ENCODE measurements at places on chromosomes 7 and 10.

- DNase-seq, result no peak
Measured at GRCh38 chr10:94208315-94208714, 154.4 kb downstream of the NOC3L start.

GRCh38 chr10:79147306-79147705 lies 78.5 kb downstream of the ZMIZ1 start:
- DNase-seq, result no peak

DNA sequence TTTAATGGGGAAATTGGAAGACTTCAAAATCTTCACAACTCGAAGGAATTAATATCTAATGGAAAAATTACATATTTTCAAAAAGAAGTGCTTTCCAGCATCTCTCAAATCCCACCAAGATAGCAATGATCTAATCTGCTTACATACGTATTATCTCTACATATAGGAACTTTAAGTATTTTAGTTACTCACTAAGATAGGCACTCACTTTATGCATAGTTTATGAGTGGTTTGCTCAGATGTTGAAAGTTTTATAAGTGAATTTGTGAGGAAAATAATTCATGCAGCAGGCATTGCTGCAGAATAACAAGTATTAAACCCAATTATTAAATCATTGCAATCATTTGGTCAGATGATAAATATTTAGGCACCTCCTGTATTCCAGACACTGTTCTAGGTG lies 2.3 kb upstream of the CYTH3 start:
- DNase-seq, result no peak

- DNase-seq, result no peak
Measured at GRCh38 chr7:114832906-114833595, 88.8 kb upstream of the MDFIC start.

DNA sequence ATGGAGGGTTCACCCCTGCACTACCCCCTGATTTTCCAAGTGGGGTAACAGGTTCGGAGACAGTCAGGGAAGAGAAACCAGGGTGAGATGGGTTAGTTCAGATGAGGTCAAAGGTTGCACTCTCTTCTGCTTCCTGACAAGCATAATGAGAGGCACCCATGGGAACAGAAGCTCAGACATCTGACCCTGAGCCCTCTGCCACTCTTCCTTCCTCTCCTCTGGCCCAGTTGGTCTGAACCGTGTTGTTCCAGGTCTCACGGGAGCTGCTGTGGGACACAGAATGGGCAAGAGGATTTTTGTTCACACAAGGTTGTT lies 38.4 kb downstream of the DNAJB12 start:
- DNase-seq, result no peak

DNA sequence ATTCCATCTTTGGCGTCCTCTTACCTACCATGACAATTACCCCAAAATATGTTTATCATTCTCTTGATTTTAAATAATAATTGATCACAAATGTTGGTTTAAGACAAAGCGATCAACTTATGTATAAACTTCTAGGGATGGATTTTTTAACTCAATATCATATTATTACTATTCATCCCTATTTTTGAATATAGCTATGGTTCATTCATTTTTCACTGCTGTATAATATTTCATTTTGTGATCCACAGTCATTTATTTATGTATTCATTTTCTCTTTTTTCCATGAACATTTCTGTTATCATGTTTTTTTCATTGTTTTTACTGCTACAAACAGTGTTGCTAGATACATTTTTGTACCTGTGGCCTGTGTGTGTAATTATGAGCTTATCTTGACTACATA lies 61.3 kb upstream of the MET start:
- no peak for DNase-seq

DNA sequence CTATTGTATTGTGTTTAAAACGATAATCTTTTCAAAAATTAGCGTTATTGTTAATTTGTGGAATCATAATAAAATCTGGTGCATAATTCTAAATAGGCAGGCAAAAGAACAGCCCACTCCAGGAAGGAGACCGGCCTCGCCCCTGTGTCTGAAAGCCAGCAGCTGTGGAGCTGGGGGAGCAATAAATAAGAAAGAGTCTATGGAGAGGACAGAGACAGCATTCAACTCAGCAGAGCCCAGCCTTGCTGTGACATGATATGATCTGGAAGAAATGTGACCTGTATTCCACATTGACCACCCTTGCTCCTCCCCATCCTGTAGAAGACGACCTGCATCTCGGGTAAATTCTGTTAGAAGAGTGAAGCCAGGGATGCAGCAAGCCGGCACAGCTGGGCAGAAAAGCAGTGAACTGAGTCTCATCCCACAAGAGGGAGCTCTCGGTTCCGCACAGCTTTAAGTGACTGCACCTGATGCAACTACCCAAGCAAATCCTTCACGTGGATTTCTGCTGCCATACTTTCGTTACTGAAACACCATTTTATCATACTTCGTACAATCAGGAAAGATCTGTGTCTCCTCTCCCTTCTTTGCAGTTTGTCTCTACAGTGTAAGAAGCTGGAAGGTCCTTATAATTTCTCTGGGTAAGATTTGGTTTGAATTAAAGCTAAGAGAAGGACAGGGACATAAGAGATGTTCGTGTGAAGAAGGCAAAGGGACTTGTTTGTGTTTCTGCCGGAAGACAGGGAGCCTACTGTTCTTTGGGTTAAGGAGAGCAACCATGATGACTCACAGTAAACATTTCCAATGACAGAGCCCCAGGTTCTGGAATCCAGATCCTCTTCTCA lies 427.1 kb downstream of the GPAM start:
- no peak for DNase-seq

GRCh38 chr7:5041047-5041446 lies 4.6 kb upstream of the RBAK start:
- DNase-seq, result no peak

DNA sequence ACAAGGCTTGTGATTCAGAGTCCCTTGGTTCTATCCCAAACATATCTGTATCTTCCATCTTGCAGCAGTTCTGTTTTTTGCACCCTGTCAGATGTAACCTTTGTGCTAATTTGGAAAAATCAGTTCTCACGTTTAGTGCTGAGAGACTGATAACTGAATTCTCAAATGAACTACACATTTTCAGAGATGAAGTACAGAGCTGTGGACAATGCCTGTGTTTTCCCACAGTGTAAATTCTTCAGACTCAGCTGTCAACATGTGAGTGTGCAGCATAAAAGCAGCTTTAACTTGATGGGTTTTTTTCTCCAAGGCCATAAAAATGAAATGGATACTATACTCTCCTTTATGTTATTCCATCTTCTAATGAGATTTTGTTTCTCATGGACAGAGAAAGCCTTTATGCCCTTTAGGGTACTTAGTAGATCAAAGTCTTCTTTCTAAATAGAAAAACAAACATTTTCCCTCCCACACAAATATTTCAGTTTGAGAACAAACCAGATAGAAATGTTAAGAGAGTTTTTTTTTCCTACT lies 150.9 kb downstream of the SEMA3A start:
- DNase-seq, result no peak

GRCh38 chr7:27185854-27186667 lies 1.0 kb upstream of the HOXA11 start:
- DNase-seq, result no peak

DNA sequence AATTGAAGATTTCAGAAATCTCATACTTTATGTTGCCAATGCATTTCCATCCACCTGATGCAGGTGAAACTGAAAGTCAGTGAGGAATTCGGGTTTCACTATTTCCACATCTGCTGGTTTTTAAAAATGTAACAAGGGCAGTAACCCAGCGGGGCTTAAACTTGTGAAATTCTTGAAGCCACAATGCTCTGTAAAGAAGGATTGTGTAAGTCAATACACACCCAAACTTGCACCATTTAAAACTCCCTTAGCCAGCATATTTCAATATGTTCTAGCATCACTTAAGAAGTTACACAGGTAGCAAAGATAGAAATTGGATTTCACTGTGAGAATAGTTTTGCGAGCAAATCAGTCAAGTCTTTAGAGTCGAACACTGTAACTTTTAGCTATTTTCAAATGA lies 386.1 kb downstream of the PLXDC2 start:
- DNase-seq, result peak; percentile 48

DNA sequence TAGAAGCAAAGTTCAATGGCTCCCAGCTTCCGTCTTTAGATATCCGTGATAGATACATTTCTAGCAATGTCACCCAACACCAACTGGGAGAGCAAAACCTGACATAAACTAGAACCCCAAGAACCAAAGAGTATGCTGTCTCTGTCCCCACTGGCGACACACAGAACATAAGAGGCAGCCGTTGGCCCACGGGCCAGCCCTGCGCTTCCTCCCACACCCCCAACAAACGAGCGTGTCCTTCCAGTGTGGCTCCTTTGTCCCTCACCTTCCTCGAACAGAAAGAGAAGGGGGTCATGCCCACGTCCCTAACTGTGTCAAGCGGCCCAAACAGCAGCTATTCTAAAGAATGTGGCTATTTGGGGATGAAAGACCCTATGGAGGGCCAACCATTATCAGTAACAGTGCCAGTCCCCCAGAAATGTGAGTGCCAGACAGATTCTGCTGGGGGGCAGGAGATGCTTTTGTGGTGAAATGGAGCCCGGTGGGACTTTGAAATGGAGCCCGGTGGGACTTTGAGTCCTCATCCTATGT lies 171.9 kb downstream of the USP6NL start:
- no peak for DNase-seq

- DNase-seq, result no peak
Measured at GRCh38 chr7:12111422-12112405, 99.4 kb upstream of the TMEM106B start.

GRCh38 chr10:121005948-121006587 lies 154.9 kb downstream of the WDR11 start:
- DNase-seq, result no peak

DNA sequence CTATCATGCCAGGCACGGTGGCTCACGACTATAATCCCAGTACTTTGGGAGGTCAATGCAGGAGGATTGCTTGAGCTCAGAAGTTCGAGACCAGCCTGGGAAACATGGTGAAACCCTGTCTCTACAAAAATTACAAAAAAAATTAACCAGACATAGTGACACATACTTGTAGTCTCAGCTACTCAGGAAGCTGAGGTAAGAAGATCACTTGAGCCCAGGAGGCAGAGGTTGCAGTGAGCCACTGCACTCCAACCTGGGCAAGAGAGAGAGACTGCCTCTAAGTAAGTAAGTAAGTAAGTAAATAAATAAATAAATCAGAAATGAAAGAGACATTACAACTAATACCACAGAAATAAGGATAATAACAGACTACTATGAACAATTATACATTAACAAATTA lies 36.2 kb downstream of the PDLIM1 start:
- DNase-seq, result no peak

DNA sequence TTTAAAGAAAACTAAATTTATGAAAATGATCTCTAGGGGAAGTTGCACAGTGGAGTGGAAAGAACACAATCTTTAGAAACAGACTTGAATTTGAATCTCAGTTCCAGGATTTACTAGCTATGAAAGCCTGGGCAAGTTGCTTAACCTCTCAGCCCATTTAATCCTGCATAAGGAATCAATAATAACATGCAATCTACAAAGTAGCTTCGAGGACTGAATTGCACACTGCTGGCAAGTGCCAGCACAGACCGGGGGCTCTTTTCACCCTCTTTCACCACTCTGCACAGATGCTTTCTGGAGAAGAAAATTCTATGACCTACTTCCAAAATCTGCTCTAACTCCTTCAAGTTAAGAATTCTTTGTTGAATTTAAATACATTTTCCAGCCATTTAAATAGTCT lies 63.4 kb upstream of the ANK3 start:
- DNase-seq, result no peak

DNA sequence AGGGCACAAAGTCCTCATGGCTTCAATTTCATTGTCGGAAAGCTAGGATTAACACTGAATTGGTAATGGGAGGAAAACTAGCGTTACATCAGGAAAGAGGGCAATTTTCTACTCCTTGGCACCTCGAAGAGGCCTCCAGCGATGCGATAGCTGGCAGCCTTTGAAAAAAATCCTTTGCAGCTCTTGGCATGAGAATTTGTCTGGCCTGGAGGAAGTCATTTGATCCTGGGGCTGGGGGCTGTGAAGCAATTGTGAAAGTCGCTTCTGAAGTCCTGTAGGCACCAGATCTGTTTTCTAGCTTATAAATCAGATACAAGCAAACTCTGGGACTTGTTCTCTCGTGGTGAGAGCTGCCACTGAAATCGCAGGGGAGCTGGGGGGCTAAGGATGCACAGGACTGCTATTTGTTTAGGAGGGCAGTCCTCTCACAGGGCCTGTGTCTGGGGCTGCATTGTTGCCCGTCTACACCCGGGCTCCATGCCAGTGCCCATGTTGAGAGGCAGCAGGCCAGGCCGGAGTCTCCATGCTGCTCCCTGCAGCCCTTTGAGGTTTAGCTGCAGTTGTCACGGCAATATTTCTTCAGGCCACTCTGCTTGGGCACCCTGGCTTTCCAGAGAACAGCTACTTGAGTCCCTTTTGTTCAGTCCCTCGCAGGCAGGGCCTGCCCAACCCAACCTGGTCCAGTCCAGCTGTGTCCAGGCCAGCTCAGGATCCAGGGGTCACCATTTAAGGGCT lies 206.8 kb upstream of the LYZL1 start:
- DNase-seq, result no peak

DNA sequence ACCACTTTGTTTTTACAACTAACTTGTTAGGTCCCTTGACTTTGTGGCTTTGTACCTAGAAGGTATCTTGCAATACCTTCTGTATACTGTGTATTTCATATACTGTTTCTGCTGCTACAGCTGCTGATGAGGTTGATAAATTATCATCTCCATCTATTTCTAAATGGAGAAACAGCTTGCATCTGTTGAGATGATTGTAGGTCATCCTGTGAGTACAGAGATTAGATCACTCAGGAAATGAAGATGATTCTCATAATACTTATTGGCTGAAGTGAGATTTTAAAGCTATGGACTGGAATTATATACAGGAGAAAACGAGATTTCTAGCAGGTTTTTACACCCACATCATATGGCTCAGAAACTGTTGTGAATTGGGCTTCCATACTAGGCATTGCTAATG lies 280.5 kb downstream of the KCND2 start:
- no peak for DNase-seq

DNA sequence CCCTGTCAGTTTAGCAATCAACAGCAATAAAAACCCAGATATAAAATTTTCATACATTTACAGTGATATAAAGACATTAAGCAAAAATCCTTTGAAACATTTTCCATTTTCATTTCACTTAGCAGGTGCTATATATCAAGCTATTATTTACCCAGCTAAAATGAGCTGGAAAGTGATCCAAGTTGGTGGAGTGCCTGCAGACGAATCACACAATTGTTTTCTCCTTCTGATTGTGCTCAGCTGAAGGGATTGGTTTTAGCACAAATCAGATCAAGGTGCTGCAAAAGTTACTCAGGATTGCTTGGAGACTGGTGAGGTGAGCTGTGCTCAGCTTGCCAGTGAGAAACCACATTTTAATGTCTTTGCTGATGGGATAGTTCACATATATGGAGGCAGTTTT lies 138.1 kb downstream of the LRMDA start:
- no peak for DNase-seq
